ENCODE measurements at places on chromosomes 1 and 21.
A peak's percentile ranks its signal among the peaks of the same experiment; 100 is the strongest.

DNA sequence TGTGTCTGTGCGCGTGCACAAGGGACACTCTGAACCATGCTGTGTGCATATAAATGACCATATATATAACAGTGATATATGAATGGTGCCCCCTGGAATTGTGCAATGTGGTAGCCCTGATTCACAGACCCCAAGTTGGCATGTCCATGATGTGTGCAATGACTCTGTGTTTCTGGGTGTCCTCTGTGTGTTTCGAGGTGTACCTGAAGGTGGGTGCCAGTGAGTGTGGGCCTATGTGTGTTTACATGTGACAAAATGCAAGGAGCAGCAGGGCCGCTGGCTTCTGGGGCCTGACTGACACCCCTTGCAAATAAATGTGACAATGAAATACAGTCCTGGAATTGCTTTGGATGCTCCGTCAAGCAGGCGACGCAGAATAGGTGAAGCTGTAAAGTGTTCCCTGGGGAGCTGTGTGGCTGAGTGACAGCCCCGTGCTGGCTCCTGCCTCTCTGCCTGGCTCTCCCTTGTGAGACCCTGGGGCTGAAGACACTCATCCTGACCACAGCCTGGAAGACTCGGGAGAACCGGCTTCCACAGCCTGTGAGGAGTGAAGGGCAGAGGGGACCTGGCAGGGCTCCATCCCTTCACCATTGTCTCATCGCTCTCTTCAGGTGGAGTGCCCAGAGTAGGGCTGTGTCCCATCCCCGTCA is 38.2 kb upstream of the CSF3R start:
- DNase-seq, result no peak

DNA sequence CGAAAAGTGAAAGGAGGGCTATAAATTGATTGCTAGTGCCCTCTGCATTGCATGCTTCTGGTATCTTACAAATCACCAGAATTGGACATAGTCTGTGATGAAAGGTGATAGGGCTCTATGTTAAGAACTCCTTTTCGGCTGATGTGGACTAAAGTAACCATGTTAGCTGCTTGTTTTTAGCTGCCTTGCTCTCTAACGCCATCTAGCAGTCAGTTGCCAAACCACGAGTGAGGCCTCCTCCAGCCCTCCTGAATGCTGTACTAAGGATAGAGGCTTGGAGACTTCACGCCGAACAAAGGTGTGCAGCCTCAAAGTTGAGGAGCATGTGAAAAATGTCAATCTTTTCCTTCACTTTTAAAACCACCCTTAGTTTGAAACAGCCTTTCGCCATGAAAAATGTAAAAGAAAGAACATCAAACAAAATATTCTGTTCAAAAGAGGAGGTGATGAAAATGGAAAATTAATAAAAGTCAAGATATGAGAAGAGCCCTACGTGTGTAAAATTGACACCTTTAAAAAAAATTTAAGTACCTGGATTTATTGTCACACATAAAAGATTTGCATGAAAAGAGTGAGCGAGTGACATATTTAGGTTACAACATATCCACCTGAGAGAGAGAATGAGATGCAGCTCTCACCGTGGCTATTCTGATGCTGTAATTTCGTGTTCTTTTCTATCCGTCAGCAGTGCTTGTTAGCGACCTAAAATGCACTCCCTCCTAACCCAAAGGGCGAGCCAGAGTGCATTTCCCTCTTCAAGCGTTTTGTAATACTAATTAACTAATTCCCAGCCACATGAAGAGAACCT is 8.1 kb downstream of the LRRC53 start:
- peak; percentile 27 for DNase-seq

- no peak for DNase-seq
Measured at GRCh38 chr1:221897321-221897721, 155.4 kb upstream of the DUSP10 start.

- DNase-seq, result no peak
Measured at GRCh38 chr1:32240140-32240951, 6.7 kb upstream of the FAM167B start.

DNA sequence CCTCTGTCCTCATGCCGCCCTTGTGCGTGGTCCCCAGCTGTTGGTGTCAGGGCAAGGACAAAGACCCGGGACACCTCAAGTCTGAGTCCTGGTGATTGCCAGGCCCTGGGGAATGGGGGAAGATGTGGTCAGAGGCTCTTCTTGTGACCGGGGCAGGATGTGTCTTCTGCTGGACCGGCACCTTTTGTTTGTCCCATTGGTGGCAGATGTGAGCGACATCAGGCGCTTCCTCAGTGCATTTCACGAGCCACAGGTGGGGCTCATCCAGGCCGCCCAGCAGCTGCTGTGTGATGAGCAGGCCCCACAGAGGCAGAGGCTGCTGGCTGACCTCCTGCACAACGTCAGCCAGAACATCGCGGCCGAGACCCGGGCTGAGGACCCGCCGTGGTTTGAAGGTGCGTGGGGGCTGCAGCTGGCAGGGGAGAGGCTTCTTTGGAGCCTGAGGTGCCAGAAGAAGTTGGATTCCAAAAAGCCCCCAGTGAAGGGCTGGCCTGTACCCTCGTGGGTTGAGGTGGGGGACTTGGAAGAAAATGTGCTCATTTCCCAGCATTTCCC is 8.4 kb downstream of the DFFB start:
- DNase-seq, result no peak

DNA sequence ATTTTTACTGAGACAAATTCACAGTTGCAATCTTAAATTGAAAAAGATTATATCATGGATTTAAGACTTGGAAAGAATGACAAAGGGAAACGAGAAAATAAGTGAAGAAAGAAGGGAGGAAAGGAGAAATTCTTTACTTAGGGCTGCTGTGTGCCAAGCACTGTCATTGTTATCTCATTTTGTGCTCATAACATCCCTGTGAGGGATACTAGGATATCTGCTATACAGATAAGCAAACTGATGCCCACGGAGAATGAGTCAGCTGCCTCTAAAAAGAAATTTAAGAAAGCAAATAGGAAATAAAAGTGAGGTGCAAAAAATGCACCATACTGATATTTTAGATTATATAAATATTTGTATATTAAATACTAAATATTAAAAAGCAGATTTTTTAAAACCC is 183.6 kb upstream of the NR5A2 start:
- no peak for DNase-seq

Measured in stimulated activated CD4-positive, alpha-beta T cell treated with anti-CD3 and anti-CD28 coated beads, Interleukin-15, amount 100 ng/mL, for 48 hours (primary cell).